ENCODE measurements at places on chromosomes 7 and 10.
A peak's percentile ranks its signal among the peaks of the same experiment; 100 is the strongest.

DNA sequence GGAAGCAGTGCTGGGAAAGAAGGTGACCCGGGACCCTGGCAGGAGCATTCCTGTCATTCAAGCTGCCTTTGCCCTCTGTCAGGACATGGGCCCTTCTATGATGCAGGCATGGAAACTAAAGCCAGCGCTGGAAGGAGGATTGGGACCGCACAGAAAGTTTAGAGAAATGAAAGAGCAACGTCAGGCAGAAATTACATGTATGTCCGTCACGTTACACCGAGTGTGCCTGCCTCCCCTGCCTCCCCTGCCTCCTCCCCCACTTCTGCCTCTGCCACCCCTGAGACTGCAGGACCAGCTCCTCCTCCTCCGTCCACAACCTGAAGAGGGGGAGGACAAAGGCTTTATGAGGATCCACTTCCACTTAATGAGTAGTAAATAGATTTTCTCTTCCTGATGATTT lies 13.9 kb upstream of the PWWP2B start:
- no peak for DNase-seq

GRCh38 chr10:60921633-60922032 lies 22.4 kb downstream of the RHOBTB1 start:
- no peak for DNase-seq

- DNase-seq, result no peak
Observed at GRCh38 chr10:117552701-117553141, 10.2 kb downstream of the EMX2 start.

- DNase-seq, result no peak
Observed at GRCh38 chr7:101465576-101466196, 103.0 kb downstream of the COL26A1 start.

GRCh38 chr7:112414855-112415490 lies 35.3 kb upstream of the IFRD1 start:
- DNase-seq, result peak; percentile 52

DNA sequence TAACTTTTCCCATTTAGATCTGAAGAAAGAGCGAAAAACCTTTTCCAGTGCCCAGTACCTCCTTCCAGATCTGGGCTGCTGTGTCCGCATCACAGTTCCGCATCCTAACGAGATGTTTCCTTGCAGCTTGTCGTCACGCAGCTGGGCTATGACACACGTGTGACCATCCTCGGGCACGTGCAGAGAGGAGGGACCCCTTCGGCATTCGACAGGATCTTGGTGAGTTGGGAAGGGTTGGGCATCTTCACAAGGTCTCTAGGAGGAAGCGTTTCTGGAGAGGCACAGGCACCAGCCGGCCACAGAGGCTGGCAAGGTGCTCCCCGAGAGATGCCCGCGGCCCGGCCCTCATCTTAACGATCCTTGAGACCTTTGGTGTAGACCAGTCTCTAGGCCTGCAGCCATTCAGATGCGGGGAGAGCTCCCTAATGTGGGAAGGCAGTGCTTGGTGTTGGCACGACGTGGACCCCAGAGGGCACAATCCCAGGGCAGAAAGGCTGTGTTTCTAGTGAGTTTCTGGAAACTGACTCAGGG lies 41.3 kb downstream of the PFKP start:
- DNase-seq, result no peak
